ENCODE measurements at places on chromosomes 7 and 10.
A peak's percentile ranks its signal among the peaks of the same experiment; 100 is the strongest.

DNA sequence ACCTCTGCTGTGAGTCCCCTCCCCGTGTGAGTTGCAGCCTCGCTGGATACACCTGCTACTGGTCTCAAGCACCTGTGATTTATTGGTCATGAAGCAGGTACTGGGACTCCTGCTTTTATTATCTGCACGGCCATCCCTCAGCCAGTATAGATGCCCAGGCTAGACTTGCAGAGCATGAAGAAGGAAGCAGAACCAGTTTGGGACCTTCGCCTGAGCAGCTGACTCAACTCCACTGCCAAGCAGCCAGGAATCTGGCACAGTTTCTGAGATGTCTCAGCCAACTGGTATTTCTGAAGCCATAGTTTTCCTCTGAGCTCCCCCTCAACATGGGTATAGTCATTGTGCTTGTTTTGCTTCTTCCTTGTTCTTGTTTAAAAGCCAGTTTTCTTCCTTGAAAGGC is 28.0 kb upstream of the SLC39A12 start:
- DNase-seq, result peak; percentile 15

GRCh38 chr10:21497177-21497807 is 28.2 kb downstream of the SKIDA1 start:
- peak; percentile 95 for DNase-seq

DNA sequence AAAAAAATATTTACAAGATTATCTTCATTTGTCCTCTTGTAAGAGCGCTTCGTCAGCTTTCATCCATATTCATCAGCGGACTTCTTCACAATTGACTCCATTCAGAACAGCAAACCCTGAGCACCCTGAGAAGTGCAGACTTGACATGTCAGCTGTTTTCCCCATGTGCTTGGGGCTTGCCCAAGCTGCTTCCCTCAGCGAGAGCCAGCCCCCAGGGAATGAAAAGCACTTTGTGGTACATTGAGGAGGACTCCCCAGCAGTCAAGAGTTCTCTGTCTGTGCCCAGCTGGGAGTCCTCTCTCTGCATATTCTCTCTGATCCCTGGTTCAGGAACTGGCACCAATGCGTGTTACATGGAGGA is 22.7 kb downstream of the HKDC1 start:
- DNase-seq, result no peak

GRCh38 chr10:61629576-61629975 is 33.2 kb upstream of the CABCOCO1 start:
- no peak for DNase-seq

- no peak for DNase-seq
Measured at GRCh38 chr7:115693779-115694178, 336.8 kb downstream of the TFEC start.

DNA sequence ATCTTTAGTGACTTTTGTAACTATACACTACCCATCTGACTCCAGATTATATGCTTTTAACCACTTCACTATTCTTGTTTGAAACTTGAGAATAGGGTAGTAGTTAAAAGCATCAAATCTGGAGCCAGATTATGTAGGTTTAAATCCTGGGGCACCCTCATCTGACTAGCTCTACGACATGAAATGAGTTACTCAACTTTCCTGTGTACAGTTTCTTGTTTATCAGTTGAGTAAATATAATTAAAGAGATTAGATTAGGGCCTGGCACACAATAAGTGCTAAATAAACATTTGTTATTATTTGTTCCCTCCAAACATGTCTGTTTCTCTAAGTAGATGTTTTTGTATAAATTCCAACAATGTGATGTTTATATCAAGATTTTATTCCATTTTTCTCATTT is 485.3 kb upstream of the LRRTM3 start:
- DNase-seq, result no peak

GRCh38 chr7:66883716-66884115 is 37.3 kb upstream of the TMEM248 start:
- DNase-seq, result no peak

- no peak for DNase-seq
Measured at GRCh38 chr7:101519324-101520023, 109.6 kb downstream of the MYL10 start.

DNA sequence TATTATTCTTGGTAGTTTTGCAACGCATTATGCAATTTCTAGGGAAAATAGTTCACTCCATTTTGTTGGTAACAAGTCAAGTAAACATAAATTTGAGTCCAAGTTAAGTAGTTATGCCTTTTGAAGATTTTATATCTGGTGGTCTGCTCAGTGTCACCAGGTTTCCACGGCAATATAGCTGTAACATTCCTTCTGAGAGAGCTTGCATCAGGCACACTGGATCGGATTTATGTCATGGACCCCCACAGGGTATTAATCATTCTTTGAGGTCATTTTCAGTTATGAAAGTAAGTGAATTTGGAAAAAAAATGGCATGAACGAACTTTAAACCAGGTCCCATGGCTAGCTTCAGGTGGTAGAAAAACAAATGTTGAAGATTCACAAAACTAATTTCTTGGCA is 136.3 kb downstream of the POLR1F start:
- no peak for DNase-seq

DNA sequence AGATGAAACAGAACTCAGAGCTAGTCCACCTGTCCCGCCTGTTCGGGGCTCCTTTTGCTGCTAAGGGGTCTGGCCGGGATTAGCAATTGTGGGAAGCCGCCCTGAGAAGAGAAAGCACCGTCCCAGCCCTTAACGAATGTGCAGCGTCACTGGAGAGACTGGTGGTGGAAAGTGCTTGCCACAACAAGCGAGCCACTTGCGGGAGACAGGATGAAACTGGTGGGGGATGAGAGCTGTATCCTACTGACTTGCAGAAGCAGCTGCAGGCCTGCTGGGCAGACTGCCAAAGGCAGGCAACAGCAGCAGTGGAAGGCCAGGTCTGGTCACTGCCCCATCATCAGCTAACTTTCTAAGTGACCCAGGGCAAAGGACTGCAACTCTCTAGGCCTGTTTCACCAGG is 95.4 kb downstream of the FAM53B start:
- DNase-seq, result peak; percentile 88

- DNase-seq, result no peak
Measured at GRCh38 chr10:124550293-124551034, 88.8 kb downstream of the LHPP start.

DNA sequence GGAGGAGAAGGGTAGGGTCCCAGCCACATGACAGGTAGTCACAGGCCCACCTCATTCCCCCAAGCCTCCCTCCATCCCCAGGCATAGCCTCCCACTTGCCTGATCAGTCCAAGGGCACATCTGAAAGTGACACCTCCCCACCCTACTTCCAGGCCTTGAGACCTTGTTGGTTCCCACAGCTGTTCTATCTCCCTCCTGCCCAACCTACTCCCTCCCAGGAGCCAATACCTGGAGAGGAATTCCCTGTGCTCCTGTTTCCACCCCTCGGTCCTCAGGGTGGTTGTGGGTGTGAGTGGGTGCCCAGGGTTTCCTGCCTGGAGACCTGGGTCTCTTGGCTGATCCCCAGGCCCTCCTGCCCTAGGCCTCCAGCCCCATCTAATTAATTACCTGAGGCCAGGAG is 11.6 kb upstream of the IMPDH1 start:
- no peak for DNase-seq

DNA sequence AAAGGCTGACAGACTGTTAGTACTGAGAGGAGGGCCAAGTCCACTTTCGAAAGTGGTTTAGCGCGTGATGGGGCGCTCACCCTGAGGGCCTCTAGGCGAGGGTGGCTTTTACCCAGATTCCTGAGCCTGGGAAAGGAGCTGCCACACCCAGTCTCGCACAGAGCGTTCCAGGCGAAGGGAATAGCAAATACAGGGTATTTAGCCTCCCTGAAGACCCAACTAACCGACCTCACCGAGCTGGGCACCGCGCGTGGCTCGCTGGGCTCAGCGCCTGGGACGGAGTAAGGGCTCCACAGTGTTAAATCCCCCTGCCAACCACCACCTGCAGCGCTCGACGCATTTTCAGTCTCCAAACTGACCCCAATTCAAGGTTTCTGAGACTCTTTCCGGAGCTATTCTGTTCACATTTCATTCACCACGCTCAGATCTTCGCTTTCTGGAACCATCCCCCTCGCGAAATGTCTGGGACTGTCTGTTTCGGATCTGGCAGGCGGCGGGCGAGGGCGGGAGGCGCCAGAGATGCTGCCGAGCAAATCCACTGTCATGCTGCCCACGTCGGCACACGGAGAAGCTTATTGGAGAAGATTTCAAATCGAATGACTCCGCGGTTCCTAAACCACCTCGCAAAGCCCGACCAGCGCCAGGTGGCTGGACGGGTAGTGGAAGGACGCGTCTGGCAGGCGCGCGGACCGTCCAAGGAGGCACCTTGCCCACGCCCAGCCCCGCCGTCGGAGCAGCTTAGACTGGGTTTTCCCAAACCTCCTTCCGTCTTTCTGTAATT is 1.4 kb upstream of the OSBPL3 start:
- peak; percentile 71 for DNase-seq

GRCh38 chr10:45380903-45381620 is 7.0 kb downstream of the ALOX5 start:
- DNase-seq, result no peak

- DNase-seq, result peak; percentile 23
Measured at GRCh38 chr7:87058744-87059524, 520 bp downstream of the ELAPOR2 start.

GRCh38 chr10:91340613-91341362 is 69.4 kb upstream of the HECTD2 start:
- DNase-seq, result peak; percentile 64

DNA sequence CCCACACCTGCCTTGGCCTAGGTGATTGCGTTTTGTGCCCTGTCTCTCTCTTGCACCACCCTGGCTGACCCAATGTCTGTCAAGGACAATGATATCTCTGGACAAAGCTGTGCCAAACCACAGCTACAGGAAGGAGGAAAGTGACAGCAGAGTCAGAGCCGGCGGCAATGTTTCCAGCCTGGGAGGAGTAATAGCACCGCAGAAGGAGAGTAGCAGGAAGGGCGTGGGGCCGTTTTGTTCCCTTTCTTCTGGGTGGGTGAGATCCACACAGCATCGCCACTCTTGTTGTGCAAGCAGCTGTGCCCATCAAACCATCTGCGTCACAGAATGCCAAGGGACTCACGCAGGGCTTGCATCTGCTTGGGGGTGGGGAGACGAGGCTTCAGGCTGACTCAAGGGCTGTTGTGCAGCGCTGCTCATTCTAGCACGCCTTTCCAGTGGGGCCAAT is 341.6 kb upstream of the AUTS2 start:
- peak; percentile 73 for DNase-seq

GRCh38 chr10:13709931-13710650 is 123.3 kb downstream of the PRPF18 start:
- peak; percentile 55 for DNase-seq

DNA sequence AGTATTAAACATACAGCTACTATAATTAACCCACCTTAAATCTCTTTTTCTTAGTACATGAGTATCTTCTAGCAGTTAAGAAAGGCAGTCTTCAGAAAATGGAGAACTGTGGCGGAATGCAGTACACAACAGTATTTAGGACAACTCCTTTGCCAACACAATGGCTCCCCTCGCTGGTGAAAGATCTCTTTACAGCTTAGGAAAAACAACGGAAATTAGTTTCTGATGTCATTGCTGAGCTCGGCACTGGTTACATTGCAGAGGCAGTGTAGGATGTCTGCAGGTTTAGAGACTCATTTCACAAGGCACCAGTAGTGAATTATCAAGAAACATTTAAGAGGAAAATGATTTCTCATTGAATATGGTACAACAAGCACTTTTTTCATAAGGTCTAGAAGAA is 43.4 kb downstream of the GLRX3 start:
- DNase-seq, result peak; percentile 64

DNA sequence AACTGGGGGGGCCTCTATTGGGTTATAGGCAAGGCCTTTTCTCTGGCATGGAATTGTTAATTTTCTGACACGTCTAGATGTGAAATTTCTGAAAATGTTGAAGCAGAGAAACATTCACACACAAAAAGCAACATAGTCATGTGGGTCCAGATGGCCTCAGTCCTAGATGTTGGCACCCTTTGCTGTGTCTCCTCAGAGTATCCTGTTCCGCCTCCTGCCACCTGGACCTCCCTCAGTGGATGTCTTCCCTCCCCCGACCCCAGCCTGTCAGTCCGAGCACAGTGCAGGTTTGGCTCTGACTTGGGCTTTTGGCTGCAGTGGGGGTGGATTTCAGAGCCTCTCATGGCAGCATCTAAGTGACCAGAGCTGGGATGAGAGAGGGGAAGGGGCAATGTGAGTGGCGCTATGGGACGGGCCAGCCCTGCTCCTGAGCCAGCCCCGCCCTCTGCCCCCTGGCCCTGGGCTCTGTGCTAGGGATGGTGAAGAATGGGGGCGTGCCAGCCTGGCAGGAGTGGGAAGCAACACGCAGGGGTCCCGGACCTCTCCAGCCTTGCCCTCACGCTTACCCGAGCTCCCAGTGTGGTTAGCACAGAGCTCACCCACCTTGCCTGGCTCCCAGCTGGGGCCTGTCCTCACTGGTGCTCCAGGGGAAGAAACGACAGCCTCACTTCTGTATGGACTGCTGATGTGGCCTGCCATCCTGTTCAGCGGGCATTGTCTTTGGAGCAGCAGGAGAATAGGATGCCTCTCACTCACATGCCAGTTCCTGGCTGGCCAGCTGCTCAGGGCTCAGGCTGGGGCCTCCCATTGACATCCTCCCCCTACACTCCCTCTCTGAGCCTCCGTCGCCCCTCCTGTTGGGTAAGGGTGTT is 6.2 kb downstream of the ATP6V0E2 start:
- DNase-seq, result peak; percentile 15

DNA sequence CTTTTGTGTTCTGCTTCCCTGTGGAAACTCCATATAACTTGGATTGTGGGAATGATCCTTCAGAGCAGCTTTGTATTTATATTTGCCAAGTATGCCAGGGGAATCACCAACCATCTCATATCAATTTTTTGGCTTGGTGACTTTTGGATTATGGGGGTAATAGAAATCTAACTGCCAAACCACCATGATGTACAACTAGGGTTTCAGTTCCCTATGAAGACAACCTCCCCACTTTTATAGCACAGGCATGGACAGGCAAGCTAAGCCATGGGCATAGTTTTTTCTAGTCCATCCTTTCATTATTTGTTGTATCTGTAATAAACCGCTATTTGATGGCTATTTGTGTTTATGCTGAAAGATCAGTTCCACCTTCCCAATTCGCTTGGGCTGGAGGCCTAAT is 17.7 kb downstream of the NPY start:
- DNase-seq, result no peak

DNA sequence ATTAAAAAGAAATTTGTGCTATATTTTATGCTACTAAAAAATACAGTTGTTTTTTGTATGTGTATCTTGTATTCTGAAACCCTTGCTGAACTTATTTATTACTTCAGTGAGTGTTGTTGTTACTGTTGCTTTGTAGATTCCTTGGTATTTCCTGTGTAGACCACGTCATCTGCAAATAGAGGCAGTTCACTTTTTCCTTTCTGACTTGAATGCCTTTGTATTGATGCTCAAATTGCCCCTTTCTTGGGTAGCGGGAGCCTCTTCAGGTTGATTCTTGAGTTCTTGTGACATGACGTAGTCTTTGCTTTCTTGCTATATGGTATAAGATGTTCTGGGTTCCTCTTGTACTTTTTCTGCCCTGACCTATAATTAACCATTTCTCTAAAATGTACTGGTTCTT is 504.1 kb downstream of the SDK1 start:
- no peak for DNase-seq
